Left kidney (tissue), 8 donors: ENCODE measurements at places on chromosomes 7 and 10. TPM values are rescaled to one million over a fixed set of nuclear protein-coding genes. Genes with fewer than 3 reads are reported as not detected.

DNA sequence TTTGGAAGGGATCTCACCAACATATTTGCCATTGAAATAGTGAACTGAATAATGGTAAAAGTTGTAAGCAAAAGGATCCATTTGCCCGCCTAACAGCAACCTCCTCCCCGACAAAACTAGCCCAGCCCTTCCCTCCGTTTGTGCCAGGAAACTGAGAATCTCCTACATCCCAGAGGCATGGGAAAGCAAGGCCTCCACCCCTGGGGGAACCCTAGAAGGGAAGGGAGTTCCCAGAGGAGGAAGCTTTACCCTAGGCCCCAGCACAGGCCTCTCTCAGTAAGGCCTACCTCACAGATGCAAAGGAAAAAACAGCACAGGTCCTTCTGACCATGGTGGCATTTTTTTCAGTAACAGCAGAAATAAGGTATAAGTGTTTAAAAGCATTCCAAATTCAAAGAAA lies 229.7 kb downstream of the ELMO1 start:
- DNase-seq: no peak

- no peak for DNase-seq
These were observed 144.9 kb upstream of the AHR start for GRCh38 chr7:17153536-17153935.

GRCh38 chr10:3424111-3424851 lies 251.7 kb upstream of the PITRM1 start:
- no peak for DNase-seq

DNA sequence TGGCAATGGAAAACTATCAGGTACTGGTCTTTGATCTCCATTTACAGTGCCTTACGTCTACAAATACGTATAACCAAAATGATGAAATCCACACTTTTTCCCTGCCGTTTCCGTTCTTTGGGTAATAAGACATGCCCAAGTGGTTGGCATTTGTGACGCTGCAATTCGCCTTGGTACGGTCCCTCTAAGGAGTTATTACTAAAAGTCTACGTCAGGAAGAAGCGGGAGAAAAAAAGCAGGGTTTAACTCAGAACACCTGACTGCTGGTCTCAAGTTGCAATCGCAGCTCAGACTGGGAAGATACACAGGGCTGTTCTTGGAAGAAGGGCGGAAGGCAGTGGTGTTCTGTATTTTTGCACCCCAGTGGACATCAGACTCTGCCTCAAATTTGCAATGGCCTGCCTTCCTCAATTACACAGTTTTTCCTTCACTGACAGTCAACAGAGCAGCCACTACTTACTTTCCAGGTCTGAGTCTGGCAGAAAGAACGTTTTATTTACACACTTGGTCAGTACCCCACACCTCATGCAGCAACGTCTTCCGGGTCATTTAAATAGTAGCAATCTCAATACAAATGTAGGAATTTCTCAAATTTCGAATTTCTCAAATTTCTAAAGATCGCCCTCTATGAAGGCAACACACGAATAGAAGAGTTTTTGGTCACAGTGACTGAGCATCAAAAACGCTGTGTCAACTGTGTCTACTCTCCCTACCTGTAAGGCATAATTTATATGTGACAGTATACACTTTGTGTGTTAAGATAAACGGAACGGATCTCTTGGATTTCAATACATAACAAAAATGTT lies 2.1 kb downstream of the BAIAP2L1 start:
- DNase-seq: peak; percentile 38

- DNase-seq: no peak
These were observed 33.1 kb downstream of the SEMA3C start for GRCh38 chr7:80885757-80886156.

GRCh38 chr10:96588616-96589419 lies 2.0 kb upstream of the TM9SF3 start:
- no peak for DNase-seq

DNA sequence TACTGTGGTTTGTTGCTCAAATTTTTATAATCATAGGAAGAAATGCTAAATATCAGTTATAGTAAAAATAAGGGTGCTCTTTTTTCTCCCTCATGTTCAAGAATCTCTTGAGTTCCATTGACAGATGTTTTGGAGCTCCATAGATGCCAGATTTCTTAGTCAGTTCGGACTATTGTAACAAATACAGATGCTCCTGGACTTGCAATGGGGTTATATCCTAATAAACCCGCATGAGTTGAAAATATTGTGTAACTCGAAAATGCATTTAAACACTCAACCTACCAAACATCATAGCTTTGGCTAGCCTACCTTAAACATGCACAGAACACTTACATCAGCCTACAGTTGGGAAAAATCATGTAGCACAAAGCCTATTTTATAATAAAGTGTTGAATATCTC lies 100.7 kb upstream of the CSTF2T start:
- no peak for DNase-seq

DNA sequence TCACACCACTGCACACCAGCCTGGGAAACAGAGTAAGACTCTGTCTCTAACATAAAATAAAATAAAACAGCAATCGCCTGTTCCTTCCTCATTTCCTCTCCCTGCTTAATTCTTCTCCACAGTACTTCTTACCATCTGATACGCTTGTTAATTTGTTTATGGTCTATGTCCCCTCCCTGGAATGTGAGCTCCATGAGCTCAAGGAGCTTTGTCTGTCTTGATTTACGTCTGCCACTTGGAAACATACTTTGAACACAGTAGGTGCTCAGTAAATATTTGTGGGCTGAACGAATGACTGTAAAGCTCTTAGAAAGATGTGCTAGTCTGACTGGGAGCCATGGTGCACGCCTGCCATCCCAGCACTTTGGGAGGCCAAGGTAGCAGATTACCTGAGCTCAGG lies 9.1 kb upstream of the STX1A start:
- DNase-seq: no peak

DNA sequence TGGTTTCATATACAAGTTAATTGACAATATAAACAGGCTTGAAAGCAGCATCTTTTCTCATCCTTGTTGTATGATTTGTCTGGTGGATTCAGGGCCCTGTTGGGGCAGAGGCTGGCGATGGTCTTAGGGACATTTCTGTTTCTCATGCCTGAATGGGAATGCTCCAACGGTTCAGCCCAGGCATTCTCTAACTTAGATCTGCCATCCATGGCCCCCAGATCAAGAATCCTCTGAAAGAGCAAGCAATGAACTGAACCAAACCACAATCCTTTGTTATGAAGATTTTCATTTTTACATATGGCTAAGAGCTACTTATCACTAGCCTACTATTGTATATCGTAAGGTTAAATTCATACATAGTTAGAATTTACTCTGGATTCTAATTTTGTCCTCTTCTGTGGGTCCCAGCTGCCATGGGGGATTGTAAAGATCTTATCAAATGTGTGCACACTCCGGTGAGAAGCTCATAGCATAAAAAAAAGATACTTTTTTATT lies 163.9 kb downstream of the COBL start:
- DNase-seq: no peak

DNA sequence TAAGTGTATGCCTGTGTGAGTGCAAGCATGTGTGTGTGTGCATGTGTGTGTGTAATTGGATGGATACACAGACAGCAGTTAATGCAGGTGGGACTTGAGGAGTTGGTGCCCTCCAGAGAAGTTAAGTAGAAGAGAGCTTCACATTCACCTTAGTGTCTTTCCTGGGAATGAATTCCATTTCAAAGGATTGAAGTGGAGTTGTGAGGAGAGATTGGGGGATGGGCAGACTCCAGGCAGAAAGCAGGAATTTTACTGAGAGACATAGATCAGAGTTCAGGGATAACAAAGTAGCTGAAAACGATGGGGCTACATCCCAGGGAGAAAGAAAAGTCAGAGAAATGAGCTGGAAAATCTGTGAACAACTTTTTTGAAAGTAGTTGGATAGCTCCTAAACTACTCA lies 464.4 kb downstream of the TCERG1L start:
- DNase-seq: no peak

DNA sequence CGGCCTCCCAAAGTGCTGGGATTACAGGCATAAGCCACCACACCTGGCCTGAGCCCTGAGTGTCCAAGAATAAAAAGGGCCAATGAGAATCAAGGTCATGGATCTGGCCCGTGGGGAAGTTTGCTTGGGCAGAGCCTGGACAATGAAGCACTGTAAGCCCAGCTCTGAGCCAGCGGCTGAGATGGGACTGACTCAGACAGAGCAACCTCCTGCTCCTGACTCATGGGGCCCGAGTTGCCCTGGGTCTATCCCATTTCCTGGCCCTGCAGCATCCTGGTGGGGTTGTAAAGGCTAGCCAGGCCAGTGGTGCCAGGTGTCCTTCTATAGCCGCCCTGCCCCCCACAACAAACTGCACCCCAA lies 5.2 kb upstream of the MYH16 start:
- DNase-seq: no peak

GRCh38 chr7:30465811-30466180 lies 12.8 kb downstream of the NOD1 start:
- no peak for DNase-seq

- DNase-seq: no peak
These were observed 93.0 kb upstream of the PCGF5 start for GRCh38 chr10:91127341-91128082.

DNA sequence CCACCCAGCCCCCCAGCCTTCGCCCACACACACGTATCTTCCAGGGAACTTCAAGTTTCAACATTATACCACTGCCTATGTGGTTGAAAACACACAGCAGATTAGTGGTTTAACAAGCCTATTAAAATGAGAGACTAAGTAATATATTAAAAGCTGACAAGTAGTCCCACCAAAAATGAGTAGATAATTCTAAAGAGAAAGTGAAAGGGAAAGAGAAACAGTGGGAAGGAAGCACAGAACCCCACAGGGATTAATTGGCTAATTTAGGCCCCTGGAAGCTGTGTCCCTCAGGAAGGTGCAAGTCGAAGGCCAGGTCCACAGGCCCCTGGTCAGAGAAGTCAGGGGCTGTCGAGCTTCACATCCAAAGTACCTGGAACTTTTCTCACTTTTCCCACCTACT lies 210.5 kb upstream of the YAE1 start:
- no peak for DNase-seq

DNA sequence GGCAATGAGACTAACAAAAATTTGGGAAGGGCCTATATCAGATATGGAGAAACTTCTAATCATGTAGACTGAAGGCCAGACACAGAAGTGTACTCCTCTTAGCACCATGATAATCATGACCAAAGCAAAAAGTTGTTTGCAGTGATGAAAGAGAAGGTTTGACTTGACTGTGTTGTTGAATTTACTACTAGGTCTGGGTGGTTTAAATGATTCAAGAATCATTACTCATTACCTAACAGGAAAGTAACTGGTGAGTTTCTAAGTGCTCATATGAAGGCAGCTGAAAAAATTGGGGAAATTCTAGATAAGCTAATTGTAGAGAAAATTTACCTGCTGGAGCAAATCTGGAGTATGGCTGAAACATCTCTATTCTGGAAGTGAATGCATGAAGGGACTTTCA lies 451.5 kb upstream of the SORCS1 start:
- no peak for DNase-seq

- DNase-seq: no peak
These were observed 75.5 kb downstream of the CXCL12 start for GRCh38 chr10:44309361-44309760.

GRCh38 chr10:48590945-48591344 lies 13.9 kb downstream of the ARHGAP22 start:
- DNase-seq: no peak

DNA sequence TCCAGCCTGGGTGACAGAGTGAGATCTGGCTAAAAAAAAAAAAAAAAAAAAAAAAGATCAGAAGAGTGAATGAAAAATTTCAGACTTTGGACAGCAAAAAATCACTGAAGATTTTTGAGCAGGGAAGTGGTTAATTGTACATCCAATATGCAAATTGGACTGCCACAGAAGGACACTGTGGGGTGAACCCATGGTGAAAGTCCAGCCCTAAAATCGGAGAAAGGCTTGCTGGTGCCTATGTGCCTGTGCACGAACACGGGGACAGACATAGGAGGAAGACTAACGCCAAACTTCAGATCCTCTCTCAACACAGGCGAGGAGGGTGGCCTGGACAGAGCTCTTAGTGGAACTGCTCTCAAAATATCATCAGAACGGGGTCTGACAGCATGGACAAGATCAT lies 65.5 kb downstream of the FAM171A1 start:
- DNase-seq: no peak

- DNase-seq: no peak
These were observed 37.2 kb downstream of the TCERG1L start for GRCh38 chr10:131274133-131274880.

DNA sequence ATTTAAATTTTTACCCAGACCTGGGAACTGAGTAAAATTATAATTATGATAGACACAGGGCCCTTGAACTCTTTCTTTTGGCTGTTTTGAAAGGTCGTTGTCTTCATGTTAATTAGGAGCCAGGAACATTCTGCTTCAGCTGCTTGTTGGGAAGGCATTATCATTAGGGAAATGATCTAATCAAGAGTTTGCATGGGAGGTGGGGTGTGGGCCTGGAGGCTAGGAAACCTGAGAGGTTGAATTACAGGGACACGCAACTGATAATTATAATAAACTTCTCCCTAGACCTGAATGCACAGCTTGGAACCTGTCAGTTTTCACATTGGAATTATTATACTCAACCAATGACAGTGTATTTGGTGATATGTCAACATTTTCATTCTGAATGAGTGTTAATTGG lies 237.7 kb downstream of the CACNB2 start:
- DNase-seq: no peak

The LRIT1 gene
- not detected for polyA plus RNA-seq

The CAMK2B gene
- polyA plus RNA-seq: 1.7 TPM

The CACNB2 gene
- polyA plus RNA-seq: 5.8 TPM

The ANKRD1 gene
- 0.86 TPM for polyA plus RNA-seq

The HMX2 gene
- polyA plus RNA-seq: 0.75 TPM

The NUPR2 gene
- polyA plus RNA-seq: 2.0 TPM

The HOGA1 gene
- 49.0 TPM for polyA plus RNA-seq

The OR2A5 gene
- 0.18 TPM for polyA plus RNA-seq

The AKR1C4 gene
- polyA plus RNA-seq: not detected

The MYL10 gene
- polyA plus RNA-seq: 0.37 TPM
